Activated CD4-positive, CD25-positive, alpha-beta regulatory T cell (primary cell): ENCODE measurements at places on chromosomes 11 and 22.

GRCh38 chr11:66414120-66414934 lies 6.5 kb upstream of the NPAS4 start:
- DNase-seq, result no peak

- no peak for DNase-seq
Observed at GRCh38 chr22:20422271-20423007, 15.2 kb downstream of the SCARF2 start.

DNA sequence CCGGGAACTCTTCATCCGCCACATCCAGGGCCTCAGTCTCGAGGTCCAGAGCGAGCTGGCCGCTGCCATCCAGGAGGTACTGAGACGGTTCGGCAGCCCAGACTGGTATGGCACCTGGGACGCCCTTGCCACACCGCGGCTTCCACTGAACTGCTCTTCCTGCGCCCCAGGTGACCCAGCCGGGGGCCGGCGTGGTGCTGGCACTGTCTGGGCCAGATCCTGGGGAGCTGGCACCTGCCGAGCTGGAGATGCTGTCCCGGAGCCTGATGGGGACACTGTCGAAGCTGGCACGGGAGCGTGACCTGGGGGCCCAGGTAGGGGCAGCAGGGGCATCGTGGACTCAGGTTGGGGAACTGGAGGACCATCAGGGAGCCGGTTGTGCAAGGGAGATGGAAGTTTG lies 1.4 kb downstream of the CCDC88B start:
- no peak for DNase-seq

DNA sequence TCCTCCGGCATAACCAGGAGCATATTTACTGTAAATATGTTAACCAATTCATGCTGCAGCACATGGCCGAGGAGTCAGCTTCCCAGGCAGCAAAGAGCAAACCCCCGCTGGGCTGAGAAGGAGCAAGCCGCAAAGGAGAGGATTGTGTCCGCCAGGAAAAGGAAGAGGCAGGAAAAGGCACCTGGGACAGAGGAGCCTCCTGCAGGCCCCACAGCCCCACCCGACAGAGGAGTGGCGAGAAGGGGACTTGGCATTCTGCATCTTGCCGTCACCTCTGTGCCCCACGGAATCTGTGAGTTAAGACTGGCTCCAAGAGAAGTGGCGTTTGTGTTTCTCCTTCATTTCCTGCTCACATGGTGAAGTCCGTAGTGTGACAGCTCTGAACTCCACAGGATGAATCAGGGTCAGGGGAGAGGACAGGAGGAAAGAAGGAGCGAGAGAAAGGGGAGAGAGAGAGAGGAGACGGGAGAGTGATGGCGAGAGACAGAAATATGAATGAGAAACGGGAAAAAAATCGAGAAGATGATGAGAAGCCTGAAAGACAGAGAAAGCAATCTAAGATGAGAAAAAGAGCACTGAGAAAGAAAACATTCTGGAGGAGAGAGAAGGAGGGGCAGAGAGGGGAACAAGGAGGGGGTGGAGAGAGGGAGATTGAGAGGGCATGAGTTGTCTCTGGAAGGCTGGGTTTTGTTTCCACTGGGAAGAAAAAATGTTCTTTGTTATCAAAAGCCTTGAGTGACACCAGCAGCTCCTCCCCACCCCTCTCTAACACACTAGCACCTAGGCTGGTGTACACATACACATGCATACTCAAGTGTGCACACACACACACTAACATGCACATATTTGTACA lies 489.6 kb downstream of the MN1 start:
- no peak for DNase-seq

DNA sequence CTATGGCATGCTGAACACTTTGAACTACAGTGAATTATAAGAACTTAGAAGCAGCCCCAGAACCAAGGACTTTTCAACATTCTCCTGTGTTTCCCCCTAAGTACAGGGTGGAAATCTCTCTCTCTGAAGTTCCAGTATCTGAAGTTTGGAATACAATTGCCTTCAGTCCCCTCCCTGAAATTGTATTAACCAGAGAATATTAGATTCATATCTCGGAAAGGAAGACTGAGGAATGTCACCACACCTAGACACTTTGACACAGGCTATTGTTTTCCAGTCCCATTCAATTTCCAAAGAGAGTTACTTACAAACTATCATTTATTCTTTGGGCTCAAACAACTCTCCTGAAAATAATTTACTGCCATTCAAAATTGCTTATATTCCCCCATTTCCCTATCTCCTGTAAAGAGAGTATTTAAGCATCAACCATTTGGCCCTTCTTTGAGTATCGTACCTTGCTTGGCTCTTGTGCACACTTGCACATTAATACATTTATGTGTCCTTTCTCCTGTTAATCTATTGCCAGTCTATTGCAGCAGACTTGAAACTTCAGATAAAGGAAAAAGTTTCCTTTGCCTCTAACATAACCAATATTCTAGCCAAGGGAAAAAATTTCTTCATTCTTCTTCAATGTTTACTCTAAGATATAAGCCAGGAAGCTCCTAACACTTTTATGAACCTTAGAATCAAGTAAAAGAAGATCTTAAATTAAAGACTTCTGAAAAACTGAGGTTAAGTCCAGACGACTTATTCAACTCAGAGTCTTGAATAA lies 402.4 kb upstream of the DDI1 start:
- DNase-seq, result no peak

- DNase-seq, result no peak
Observed at GRCh38 chr11:72598906-72599305, 75.3 kb downstream of the PDE2A start.

GRCh38 chr11:118434553-118435289 lies 1.6 kb upstream of the KMT2A start:
- DNase-seq, result no peak

DNA sequence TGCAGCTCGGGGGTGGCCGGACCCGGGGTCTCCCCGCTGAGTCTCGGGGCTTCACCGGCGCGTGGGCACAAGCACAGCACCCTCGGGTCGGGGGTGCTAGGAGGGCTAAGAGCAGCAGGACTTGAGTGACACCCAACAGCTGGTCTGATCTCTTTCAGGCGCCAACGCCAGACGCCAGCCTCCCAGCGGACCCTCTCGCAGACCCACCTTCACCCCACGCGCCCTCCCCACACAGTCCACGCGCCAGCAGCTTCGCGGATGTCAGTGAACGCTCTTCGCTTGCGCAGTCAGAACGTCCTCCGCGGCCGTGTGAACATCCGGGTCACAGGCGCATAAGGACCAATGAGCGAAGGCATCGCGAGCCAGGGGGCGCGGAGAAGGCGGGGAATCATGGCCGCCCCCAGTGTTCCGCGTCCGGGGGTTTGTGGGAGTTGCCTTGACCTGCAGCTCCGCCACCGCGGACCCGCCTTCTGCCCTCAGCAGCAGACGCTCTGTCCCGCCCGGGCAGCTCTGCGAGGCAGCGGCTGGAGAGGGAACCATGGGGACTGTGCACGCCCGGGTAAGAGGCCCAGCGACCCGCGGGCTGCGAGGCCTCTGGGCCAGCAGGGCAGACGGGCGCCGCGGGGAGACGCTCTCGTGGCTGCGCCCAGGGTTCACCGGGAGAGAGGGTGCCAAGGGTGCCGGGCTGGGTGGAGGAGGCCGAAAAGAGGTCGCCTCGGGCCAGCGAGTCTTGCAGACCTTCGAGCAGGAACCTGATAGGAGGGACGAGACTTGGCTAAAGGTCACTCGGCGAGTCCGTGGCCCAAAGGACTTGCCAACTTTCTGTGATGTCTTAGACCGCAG lies at the start of gene SAMM50:
SAMM50 (plus strand) TSS at position 403 of the 843 bp plus-strand sequence; CDS start at position 539, 136 bp downstream.
- peak; percentile 84 for DNase-seq

DNA sequence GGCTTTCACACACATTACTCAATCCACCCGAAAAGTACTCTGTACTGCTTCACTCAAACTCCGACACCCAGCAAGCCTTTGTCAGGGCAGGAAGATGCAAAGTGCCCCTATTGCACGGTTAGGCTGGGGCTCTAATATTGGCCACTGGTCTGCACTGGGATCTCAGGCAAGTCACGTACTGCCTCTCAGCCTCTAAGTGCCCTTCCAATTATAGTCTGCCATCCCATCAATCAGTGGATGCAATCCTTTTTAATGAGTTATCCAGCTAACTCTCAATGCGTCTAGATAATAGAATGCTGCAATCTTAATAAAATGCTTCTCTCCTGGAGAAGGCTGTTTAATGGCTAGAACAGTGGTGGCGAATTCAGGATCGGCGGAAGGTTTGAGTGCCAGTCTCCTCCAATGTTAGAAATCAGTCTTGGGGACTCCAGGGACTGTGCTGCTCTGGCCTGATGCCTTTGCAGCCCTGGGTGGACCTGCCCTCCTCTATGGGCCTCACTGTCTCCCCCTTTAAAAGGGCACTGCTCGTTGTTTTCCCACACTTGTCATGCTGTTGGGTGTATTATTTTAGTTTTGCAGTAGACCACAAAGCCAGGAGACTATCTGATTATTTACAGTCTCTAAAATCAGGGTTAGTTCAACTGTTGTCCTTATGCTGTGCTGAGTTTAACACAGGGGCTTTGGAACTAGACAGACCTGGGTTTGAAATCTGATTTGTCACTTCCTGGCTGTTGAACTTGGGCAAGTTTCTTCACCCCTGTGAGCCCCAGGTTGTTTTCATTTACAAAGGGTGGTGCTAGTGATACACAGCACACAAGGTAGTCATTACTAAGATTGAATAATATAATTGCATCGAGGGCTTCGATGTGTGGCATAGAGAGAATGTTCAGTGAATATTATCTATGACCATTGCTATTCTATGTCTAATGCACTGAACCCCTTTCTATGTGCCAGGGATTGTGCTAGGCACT lies 36.7 kb downstream of the CLMP start:
- no peak for DNase-seq

GRCh38 chr11:116649268-116649667 lies 123.5 kb downstream of the BUD13 start:
- DNase-seq, result no peak
